ENCODE measurements at places on chromosomes 12 and 14.

DNA sequence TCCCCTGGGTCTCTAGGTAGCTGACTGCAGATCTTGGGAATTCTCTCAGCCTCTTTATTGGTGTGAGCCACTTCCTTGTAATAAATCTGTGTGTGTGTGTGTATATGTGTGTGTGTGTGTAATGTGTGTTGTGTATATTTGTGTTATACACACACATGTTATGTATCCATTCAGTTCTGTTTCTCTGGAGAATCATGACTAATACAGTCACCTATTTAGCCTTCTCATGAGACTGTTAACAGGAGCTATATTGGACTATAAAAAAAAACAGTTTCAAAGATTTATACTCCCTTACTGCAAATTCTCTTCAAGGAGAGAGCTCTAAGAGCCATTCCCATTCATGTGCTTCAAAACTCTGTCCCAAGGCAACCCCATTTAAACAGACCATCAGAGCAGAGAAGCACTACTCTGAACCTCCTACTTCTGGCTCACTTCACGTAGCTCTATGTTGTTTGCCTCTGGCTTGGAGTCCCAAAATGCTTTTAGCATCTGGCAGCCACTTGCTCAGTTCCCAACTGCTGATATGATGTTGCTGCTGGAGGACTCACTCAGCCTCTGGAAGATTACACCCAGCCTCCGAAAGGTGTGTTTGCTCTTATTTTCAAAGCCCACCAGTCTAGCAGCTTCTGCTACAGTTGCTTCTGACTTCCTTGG is 48.7 kb upstream of the KITLG start:
- no peak for ATAC-seq

GRCh38 chr12:116542345-116542956 is 16.7 kb upstream of the MAP1LC3B2 start:
- no peak for ATAC-seq

GRCh38 chr14:65041434-65041915 is 54.8 kb downstream of the FNTB start:
- ATAC-seq, result no peak

- no peak for ATAC-seq
Measured at GRCh38 chr12:79187032-79187431, 322.5 kb downstream of the SYT1 start.

- ATAC-seq, result peak; percentile 76
Measured at GRCh38 chr14:99574099-99574880, 29.7 kb downstream of the CCDC85C start.

DNA sequence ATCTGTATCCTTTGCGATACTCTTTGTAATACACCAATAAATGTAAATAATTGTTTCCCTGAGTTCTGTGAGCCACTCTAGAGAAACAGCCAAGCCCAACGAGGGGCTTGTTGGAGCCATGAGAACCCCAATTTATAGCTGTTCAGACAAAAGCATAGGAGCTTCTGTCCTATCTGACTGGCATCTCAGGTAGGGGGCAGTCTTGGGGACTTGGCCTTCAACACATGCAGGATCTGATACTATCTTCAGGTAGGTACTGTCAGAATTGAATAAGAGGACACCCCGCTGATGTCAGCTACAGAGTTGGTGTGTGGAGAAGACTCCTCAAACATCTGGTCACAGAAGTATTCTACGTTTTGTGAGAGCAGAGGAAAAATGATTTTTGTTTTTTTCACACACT is 25.3 kb downstream of the TXNDC16 start:
- no peak for ATAC-seq

GRCh38 chr14:106062502-106063272 is 536.3 kb downstream of the TMEM121 start:
- no peak for ATAC-seq

DNA sequence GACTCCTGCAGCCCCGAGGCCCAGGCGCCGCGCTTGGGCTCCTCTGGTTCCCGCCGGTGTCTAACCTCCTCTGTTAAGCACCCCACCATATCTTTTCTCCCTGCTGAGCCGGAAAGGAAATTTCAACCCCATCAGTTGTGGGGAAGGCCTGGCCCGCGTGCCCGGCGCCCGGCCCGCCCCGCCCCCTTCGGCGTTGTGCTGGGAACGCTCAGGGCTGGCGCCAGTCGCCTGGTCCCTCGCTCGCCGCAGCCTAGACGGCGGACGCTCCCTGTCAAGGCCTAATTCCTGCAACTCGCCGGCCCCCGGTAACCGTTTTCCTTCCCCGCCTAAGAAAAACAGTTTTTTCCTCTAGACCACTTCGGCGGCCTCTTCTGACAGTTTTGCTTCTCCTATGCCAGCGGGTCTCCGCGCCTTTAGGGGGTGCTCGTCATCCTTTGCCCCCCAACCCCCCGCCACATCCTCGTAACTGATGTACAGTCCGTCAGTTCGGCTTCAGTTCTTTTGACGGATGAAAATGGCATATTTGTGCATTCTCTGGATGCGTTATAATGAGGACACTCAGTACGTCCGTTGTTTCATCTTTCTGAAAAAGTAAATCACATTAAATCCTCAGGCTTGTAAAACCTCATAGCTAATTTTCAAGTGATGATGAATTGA is 506 bp upstream of the NAP1L1 start:
- ATAC-seq, result peak; percentile 83

GRCh38 chr14:90778571-90779255 is 37.5 kb downstream of the TTC7B start:
- no peak for ATAC-seq

DNA sequence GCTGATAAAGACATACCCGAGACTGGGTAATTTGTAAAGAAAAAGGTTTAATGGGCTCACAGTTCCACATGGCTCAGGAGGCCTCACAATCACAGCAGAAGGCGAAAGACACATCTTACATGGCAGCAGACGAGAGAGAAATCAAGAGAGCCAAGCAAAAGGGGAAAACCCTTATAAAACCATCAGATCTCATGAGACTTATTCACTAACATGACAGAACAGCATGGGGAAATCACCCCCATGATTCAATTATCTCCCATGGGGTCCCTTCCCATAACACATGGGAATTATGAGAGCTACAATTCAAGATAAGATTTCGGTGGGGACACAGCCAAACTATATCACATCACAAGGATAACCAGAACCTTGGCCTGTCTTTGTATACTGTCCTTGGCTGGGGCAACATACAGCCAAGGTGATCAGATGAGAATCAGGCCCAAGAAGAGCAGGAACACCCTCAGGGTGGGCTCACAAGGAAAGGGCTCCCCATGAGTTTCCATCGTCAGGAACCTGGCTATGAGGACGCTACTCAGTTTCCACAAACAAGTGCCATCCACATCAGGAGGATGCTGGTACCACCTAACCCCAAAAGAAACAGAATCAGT is 152.7 kb downstream of the FOXN3 start:
- ATAC-seq, result no peak

DNA sequence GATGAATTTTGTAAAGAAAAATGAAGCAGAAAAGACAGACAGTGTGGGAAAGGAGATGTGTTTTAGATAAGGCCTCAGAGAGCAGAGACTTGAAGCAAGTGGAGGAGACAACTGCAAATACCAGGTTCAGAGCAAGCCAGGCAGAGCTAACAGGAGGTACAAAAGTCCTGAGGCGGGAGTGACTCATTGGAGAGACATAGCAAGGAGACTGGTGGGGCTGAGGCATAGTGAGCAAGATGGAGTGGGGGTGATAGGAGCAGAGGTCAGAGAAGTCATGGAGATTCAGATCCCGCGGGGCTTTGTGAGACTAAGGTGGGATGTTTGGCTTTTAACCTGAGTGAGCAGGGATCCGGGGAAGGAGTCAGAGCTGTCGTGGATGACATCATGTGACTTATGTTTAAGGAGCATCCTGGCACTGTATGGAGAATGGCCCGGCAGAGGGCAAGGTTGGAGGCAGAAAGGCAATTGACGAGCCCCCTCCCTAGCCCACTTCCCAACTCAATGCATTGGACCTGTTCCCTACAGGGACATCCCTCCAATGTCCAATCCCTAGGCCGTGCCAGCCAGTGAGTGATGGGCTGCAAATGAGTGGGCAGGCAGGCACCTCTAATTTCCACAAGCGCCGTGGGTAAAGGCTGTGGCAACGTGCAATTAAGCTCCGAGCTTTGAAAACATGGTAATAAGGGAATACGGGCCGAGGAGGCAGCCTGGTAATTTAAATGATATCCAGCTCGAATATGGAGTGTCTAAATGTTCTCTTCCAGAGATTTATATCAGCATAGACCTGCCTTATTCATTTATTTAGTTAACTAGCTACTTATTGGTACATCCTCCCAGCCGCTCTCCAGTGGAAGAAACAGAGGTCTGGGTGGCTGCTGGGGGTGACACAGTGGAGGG is 206.8 kb upstream of the LHX5 start:
- no peak for ATAC-seq

- no peak for ATAC-seq
Measured at GRCh38 chr14:91116913-91117588, 3.2 kb downstream of the DGLUCY start.

DNA sequence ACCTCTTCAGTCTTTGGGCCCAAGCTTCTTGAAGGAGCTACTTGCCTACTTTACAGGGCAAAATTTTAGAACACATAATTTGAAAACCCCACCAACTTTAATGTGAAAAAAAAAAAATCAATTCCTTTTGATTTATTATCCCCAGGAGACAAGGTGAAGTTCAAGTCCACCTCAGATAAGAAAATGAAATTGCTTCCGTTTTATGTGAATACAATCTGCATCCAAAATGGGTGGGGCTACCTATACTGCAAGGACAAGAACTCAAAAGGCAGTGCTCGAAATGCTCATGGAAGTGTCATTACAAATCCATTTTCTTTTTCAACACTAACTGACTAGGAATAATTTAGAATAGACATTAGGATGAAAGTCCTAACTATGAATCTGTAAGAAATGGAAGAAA is 45.7 kb downstream of the SSPN start:
- ATAC-seq, result no peak

- no peak for ATAC-seq
Measured at GRCh38 chr12:87311206-87311605, 718.0 kb downstream of the C12orf50 start.

DNA sequence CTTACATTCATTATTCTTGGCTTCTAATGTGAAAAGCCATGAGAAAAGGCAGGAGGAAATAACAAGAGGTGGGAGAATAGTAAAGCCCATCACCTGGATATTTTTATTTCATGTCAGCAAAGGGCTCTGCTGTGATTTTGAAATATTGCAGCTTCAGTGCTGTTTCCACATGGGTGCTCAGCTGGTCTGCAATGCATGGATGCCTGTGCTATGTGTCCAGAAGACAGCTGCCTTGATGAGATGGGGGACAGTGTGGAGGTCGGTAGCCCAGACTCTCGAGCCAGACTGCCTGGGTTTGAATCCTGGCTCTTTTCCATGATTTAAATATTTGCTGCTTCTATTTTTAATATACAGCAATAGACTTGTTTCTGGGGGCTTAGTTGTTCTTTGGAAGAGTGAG is 477.5 kb upstream of the GARIN6 start:
- no peak for ATAC-seq

- ATAC-seq, result no peak
Measured at GRCh38 chr12:2912216-2912575, 21.5 kb downstream of the TULP3 start.

GRCh38 chr12:25829192-25829591 is 129.3 kb upstream of the RASSF8 start:
- ATAC-seq, result peak; percentile 90

DNA sequence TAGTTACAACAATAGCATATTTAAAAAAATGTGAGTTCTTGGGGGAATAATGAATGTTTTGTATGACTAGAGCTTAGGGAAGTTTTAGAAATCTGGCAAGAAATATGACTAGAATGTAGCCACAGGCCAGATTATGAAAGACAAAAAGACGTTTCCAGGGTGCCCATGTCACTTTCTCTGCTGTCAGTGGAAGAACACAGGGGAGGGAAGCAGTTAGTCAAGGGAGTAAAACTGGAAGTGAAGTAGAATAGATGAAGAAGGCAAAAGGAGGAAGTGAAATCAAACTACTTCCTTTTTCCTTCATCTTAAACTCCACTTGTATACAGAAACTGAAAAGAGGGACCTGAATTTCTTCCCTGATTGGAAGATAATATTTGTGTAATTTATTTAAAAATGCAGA is 81.2 kb upstream of the ATP2B1 start:
- no peak for ATAC-seq

- no peak for ATAC-seq
Measured at GRCh38 chr12:98819071-98819470, 174.0 kb downstream of the APAF1 start.

DNA sequence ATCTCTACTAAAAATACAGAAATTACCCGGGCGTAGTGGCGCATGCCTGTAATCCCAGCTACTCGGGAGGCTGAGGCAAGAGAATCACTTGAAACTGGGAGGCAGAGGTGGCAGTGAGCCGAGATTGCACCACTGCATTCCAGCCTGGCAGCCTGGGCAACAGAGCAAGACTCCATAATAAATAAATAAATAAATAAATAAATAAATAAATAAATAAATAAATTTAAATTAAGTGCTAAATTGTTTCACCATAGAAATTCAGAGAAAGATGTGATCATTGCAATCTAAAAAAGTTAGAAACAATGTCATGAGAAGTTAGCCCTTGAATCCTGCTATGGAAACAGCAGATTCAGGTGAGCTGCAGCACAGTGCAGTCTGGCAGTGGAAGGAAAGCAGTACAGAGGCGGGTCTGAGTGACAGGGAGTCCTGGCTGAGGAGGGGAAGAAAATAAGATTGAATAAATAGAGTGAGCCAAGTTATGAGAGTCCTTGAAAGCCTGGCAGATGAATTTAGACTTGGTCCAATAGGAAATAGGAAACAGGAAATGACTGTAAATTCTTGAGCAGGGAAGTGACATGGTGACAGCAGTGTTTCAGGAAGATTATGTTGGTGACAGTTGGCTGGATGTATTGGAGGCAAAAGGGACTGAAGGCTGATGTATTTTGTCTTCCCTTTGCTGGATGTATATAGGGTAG is 241.5 kb downstream of the GXYLT1 start:
- no peak for ATAC-seq

- ATAC-seq, result no peak
Measured at GRCh38 chr14:31278883-31279282, 71.3 kb upstream of the HECTD1 start.

- ATAC-seq, result no peak
Measured at GRCh38 chr12:114679452-114679875, 4.5 kb downstream of the TBX3 start.

DNA sequence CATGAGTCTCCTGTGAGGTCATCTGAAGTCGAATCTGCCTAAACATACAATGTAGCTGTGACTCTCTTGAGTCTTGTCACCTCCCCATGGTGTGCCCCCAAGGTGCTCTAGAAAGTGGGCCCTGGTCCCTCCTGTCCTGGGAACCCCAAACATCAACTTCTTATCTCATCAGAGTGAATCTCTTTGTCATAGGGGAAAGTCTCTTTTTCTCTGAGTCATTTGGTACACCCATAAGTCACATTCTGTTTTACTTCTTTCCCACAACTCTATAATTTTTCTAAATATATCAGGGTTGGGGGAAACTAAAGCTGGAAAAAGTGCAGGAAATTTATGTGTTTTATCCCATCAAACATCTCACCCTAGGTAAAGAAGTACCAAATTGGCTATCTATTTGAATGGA is 12.9 kb downstream of the SDR9C7 start:
- ATAC-seq, result no peak

Data from SK-N-SH treated with all-trans-retinoic acid at 6 μM for 48 hours (cell line).